ENCODE measurements at places on chromosomes 2 and 18. TPM values are rescaled to one million over a fixed set of nuclear protein-coding genes. Genes with fewer than 3 reads are reported as not detected.

GRCh38 chr2:11775384-11775783, 29.0 kb downstream of the LPIN1 start:
- DNase-seq, result no peak

DNA sequence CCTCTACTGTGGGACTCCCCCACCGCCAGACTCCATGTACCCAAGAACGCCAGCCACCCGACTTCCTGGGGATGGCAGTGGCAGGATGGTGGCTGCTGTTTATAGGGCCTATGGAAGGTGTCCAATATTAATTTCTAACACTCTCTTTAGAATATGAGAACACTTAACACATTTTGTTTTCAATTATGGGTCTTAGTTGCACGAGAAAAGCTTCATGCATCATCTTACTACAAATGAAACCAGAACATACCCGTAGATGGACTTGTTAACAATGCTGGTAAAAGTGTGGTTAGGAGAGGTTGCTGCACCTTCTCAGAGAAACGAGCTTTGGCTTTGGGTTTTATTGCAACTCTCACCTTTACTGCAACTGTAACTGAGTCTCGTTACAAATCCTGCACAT, 335.6 kb upstream of the ID2 start:
- no peak for DNase-seq

GRCh38 chr18:23542461-23542860, 39.1 kb downstream of the RMC1 start:
- DNase-seq, result no peak

DNA sequence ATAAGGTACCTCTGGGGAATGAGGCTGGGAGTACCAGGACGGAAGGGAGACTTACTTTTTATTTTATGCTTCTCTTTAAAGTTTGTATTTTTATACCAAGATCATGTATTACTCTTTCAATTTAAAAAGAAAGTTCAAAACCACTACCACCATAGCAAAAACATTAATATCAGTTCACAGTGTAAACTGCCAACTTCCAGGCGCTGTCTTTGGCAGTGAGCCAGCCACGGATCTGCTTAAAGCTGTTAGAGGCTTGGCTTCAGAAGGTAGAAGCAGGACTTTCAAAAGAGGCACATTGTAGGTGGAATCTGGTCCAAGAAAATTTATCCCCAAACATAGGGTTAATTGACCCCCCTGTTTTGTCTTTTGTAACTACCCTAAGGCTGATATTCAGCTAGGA, 74.8 kb downstream of the B3GNT2 start:
- no peak for DNase-seq

DNA sequence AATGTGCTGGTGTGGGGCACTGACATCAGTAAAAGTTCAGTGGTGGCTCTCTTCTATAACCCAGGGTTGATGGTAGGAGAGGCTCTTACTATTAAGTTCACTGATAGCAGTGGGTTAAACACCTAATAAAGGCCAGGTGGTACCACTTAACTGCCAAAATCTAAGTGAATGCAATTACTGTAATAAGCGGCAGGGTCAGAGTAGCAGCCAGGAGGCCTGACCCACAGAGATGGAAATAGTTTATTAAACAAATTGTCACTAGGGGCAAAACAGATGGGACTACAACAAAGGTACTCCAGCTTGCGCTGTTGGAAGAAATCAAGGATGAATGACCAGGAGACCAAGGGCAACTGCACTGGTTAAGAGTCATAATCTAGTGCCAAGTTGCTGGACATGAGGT, 26.6 kb downstream of the ZSWIM2 start:
- DNase-seq, result no peak

GRCh38 chr2:182545420-182546167, 118.8 kb upstream of the PDE1A start:
- DNase-seq, result no peak

DNA sequence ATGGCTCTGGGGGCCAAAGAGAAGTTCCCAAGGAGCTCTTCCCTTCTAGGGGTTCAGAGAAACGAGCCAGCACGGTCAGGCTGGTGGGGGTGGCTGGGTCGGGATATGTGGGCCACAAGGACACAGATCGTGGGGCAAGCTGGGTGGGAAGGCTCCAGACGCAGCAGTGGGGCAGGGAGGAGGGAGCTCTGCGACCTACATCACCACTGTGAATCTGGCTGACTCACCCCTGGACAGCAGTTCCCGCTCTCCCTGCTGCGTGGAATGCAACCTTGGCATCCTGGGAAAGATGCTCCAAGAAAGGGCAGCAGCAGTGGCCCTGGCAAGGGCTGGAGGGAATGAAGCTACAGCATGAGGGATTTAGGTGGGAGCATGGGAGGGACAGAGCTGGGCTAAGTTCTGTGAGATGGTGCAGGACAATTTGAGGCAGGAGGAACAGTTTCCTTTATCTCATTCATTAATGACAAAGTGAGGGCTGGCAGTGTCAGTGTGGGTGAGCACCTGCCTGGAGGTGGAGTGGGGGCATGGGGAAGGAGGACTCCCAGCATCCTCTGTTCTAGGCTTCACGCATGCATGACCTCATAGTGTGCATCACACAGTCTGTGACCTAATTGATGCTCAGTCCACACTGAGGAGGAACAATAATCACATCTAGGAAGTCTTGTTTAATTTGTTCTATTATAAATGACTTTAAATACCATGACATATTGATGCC, 25.0 kb downstream of the CELF4 start:
- DNase-seq, result no peak

DNA sequence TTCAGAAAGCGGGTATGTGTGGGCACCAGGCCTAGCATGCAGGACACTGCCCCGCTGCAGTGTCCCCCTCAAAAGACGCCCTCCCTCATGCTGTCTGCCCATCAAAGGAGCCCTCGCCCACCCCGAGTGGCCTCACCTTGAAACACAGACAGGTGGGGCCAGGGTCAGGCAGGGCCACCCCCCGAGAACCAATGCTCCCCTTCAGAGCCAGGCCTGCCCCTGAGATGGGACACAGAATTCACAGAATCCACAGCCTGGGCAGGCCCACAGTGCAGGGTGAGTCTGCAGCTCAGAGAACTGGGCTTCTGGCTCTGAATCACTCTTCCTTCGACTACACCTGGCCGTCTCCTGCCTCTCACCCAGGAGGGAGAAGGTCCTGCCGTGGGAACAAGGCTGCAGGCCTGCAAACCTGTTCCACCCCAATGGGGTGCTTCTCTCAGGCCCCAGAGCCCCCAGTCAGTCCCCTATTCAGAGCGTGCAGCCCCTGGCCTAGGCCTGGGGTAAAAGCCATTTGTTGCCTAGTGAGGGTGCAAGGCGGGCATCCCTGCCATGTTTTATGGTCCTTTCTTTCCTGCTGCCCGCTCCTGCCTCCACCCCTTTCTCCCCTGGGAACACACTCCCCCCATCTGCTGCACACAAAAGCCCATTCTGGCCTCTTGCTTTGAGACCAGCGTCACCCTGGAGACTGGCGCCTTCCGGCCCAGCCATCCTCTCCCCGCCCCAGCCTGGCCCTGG, 11.3 kb upstream of the ARHGEF4 start:
- DNase-seq, result no peak

DNA sequence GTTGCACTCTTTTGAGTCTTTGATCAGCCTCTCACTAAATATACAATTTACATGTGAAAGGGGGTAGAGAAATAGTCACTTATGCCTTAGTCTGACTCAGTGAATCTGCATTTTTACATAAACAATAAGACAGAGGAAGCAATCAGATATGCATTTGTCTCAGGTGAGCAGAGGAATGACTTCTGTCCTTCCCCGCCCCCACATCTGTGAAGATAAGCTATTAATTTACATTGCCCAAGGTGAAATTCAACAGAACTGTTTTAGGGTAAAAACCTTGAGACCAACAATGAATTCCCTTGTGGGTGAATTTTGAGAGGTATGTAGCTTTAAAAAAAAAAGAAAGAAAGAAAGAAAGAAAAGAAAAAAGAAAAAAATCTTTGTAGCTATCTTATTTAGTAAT, 1302.9 kb upstream of the ACVR2A start:
- DNase-seq, result no peak

DNA sequence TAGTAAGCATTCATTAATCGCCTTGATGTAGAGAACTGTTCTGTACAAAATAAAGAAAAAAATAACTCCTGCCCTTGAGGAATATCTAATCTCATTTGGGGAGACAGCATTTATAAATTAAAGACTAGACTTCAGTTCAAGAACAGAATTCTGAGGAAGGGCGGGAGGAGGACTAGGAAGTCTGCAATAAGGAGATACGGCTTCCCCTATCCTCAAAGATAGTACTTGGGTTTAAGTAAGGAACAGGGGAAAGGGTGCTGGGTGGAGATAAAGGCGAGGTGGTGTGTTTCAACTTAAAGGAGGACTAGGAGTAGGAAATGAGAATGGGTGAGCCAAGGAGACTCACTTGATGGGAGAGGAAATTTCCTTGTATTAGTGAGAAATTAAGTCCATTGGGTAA, 121.9 kb upstream of the MSTN start:
- no peak for DNase-seq

DNA sequence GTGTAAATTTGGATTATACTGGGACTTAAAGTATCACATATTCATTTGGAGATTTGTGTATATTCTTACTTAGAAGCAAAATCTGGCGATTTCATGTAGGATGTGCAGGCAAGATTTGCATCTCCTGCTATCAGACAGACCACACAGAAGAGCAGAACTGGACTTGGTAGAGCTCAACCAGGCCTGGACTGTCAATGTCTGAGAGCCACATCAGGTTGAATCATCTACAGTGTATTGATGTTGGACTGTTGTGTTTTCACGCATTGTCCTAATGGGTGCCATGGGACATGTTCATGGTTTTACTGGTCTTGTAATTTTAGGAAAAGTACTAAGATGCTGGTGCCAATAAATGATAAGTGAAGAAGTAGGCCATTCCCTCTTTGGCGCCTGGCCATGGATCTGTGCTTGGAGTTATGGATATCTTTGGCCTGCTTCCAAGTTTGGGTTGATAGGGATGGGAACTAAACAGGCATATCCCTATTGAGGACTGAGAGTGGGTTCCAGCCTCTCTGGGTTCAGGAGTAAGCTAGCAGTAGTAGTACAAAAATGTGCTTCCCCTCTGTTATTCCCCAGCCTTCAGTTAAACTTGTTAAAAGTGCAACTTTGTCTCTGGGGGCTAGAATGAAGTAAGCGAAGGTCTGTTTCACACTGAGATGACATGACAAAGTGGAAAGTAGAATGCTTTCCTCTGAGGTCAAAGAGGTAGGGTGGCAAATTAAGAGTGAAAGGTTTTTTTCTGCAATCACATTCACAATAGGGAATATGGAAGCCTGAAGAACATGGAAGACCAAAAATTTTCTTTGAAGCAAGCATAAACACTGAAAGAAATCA, 49.2 kb upstream of the NEMP2 start:
- DNase-seq, result no peak

DNA sequence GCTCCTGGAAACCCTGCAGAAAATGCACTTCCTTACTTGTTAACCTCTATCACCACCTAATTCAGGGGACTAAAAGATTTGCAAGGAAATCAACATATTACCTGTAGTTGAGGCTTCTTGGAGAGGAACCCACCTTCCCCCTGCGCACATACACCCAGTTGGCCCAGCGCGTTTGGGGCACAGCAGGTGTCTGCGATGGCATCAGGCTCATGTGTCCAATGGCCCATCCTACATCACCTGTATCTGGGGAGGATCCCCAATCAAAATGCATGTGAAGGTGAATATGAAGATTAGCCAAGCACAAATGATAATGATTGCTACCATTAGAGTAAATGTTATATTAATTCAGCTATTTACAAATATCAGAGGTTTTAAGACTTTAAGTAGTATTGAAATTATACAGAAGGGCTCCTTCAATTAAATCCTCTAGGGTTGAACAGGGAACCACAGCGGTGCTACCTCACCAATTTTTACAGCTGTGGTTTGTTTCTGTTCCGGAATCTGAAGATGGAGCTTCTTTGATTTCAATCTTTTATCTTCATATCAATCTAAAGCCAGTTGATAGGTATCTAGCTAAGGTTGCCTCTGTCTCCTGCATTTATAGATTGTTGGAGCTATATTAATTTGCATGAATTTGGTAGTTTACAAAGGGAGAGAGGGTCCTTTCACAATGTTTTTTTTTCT, 486.0 kb downstream of the RNF144A start:
- no peak for DNase-seq

- DNase-seq, result no peak
These were observed 111.3 kb downstream of the PRELID3A start for GRCh38 chr18:12518832-12519531.

DNA sequence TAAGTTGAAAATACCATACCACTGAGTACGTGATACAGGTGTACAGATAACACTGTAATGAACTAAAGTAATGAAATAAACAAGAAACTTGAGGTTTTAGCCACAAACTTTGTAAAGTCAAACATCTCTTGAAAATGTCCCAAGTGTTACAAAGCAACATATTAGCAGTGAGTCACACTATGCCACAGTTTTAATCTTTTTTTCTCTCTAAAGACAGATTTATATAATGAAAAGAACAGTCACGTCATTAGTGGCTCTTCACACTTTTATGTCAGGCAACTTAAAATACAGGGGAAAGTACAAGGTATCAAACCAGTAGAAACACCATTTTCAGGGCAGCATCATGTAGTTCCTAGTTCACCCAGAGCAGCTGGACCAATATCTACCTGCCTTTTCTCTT, 42.1 kb downstream of the RAPH1 start:
- no peak for DNase-seq

DNA sequence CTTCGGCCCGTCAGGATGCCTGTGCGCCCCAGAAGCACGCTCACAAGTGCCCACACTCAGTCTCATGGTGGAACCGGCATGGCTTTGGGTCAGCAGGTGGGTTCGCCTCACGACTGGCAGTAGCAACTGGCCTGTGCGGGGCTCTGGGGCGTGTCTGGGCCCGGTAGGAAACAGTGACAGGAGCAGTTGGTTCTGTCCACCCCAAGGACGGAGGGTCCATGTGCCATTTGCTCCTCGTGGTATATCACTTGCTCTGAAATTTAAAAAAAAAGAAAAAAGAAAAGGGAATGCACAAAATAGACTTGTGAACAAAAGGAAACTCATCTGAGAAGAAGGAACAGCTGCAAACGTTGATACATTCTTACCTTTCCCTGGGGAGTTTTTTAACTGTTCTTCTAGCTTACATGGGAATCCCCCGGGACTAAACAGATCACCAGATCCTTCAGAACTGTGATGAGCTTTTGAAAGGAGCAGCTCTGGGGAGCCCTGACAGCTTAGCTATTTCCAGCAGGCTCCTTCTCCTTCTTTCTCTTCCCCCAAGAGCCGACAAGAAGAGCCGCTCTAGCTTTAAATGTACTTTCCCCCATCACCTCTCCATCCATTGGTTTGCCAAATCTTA, 42.8 kb downstream of the TRAPPC12 start:
- DNase-seq, result no peak

DNA sequence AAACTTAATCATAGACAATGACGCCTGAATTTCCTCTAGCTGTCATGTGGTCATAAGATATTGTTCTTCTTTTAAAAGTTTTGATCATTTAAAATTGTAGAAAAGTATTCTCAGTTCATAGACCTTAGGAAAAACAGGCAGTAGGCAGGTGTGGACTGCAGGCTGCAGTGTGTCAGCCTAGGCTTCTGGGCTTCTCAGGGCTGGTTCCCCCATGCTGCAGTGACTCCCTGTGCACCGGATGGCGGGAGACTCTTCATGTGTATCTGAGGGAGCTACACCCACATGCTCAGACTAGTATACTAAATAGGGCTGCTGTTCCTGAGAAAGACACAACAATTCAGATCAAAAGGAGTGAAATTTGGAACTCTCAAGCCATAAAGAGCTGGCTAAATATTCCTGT, 72.4 kb downstream of the PXDN start:
- no peak for DNase-seq

RUFY4 gene
- not detected for total RNA-seq

OR6B2 gene
- not detected for total RNA-seq

HOXD8 gene
- 13.9 TPM for total RNA-seq
